Large intestine (tissue), 12 donors: ENCODE measurements at places on chromosomes 3 and 15. TPM values are rescaled to one million over a fixed set of nuclear protein-coding genes. Genes with fewer than 3 reads are reported as not detected.

DNA sequence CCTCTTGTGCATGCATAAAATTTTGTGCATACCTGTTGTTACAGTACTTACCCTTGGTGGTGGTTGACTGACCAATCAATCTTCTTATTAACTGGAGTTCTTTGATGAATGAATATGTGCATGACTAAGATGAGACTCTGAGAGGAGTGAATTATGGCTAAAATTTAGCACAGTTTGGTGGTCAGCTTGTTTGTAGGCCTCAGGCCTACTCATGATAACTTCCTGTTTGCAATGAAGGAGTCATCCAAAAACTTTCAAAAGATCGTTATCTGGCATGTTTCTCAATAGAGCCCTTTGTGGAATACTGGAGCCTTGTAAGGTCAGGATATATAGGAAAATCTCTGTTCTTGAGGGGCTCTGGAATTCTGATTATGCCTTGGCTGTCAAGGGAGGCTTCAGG, 66.5 kb downstream of the LEKR1 start:
- DNase-seq, result no peak

DNA sequence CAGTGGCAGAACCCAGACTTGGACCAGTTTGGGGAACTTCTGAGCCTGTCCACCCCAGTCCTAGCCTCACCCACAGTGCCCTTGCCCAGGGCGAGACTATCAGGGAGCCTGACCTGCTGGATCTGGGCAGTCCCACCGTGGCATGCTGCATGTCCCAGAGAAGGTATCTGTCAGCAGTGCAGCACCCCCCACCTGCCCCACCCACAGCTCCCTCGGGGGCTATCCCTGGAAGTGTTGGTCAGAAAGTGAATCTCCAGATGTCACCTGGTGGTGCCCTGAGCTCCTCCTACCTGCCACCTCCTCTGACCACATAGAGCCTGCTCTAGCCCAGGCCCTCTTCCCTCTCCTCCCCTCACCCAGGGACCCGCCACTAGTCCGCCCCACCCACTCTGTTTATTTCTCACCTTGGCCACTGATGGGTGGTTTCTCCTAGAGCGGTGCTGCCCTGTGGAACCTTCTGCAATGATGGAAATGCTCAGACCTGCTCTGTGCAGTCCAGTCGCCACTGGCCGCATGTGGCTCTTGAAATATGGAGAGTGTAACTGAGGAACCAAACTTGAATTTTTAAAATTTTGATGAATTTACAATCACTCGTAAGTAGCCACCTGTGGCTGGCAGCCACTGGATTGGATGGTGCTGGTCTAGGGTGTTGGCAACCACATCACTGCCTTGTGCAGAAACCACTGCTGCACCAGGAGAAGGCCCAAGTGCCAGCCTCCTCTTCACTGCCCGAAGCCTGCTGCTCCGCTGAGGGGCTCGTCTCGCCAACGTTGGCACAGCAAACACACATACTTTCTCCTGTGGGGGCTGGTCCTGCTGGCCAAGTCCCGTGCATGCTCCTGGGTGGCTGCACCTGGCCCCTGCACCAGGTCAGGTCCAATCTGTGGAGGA, 13.1 kb downstream of the HDAC11 start:
- no peak for DNase-seq

GRCh38 chr3:119351581-119351980, 57.4 kb downstream of the ARHGAP31 start:
- no peak for DNase-seq

DNA sequence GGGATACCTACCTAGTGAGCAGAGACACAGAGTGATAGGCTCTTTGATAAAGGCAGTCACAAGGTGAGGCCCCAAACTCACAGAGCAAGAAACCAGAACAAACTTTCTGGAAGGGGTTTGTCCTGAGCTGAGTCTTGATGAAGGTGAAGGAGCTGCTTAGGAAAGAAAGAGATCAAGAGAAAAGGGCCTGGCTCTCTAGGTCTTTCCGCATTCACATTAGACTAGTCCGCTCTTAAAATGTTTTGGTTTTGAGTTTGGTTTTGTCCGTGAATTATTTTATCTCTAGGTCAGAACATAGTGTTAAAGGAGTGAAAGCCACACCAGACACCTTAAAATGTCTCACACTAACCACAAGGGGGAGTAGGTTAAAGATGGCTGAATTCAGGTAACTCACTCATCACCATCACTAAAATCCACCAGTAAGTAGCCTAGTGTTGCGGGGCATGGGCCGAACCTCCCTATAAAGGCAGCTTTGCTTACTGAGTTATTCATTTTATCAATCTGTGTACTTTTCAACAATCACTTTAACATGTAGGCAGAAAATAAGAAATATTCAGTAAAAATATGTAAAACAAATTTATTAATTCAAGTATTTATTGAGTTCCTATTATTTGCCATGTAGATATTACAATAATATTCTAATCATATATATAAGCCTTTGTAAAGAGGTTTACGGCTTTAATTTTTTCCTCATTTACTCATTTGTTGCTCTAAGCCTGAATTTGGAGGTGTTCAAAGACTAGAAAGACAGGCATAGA, 121.5 kb upstream of the TSC22D2 start:
- DNase-seq, result peak; percentile 70

- no peak for DNase-seq
These were observed 34.8 kb downstream of the CCNL1 start for GRCh38 chr3:157125101-157125500.

The PLA1A gene
- polyA plus RNA-seq, result 9.3 TPM

DNA sequence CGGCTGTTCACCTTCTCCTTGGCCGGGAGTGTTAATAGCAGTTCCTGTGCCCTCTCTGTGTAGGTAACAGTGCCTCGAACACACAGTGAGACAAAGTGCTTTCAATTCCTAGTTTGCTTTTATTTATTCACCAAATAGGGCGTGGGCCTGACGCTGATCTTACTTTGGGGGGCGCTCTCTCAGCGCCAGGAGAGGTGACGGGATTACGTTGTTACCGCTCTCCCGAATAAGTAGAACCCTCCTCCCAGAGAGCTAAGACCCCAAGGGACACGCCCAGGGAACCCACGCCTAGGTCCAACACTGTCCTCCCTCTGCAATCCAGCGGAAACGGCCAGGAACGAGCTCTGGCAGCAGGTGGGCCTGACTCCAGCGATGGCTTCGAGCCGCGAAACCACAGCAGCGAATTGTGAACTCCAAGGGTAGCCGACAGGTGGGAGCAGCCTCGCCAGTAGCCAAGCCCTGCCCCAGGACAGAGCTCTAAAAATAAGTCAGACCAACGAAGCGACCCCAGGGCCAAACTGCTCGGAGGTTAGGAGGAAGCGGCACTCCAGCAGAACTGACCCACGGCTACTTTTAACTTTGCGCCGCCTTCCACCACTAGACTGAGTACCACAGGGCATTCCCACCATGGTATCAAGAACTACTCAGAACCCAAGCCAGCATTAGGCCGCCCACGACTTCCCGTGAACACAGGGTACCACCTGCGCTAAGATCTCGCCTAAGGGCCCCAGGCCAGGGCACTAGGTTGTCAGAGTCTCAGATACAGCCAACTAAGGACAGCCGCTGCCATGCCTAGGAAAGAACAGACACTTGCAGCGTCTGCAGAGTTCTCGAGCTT, 1.6 kb upstream of the SIN3A start:
- DNase-seq, result peak; percentile 66

The RTP1 gene
- polyA plus RNA-seq, result 0.12 TPM

DNA sequence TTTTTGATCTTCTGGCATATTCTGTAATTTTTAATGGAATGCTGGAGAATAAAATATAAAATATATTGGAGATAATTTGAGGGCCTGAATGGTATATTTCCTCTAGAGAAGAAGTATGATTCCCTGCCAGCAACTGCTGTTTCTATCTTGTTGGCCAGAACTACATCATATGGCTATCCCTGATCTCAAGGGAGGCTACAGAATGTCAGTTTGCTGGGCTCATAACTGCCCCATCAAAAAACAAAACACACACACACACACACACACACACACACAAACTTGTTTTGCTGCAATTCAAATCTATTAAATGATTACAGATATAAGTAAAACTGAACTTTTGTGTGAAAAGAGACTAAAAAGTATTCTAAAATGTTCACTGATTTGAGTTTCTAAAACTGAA, 51.0 kb downstream of the RASA2 start:
- DNase-seq, result no peak

- DNase-seq, result no peak
These were observed 22.8 kb downstream of the MORF4L1 start for GRCh38 chr15:78895471-78895870.

The NRROS gene
- polyA plus RNA-seq, result 2.1 TPM

DNA sequence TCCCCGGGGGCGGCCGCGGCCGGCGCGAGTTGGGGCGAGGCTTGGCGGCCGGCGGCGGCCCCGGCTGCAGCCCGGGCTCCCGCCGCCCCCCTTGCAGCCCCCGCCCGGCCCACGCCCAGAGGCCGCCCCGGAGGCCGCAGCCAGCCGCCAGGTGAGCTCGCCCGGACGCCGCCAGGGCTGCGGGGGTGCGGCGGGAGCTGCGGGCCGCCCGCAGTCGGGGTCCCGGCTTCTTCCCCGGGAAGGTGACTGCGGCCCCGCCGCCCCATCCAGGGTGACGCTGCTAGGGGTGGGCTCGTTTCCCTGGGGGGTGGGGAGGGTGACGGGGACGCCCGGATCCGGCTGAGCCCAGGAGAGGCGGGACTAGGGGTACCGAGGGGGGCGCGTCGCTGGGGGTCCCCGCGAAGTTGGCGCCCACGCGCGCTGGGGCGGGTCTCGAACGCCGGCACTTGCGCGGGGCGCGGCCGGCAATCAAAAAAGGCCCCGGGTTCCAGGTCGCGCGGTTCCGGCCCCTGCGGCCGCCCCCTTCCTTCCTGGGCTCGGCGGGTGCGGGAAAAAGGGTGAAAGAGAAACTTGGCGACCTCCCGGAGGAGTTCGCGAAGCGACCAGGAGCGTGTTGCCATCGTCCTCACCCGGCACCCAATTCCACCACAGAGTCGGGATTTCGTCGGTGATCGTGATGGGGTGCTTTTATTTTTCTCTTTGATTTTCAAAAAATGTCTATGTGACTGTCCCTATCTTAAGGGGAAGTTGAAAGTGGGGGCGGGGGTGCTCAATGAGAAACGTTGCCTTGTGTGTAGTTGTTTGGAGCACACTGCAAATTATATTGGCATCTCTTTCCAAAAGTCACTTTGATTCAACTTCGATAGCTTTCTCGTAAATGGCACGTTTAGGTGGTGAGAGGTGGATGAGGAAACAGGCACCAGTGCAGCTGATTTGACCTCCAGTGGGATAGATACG, 619 bp downstream of the ATXN7 start:
- peak; percentile 66 for DNase-seq

DNA sequence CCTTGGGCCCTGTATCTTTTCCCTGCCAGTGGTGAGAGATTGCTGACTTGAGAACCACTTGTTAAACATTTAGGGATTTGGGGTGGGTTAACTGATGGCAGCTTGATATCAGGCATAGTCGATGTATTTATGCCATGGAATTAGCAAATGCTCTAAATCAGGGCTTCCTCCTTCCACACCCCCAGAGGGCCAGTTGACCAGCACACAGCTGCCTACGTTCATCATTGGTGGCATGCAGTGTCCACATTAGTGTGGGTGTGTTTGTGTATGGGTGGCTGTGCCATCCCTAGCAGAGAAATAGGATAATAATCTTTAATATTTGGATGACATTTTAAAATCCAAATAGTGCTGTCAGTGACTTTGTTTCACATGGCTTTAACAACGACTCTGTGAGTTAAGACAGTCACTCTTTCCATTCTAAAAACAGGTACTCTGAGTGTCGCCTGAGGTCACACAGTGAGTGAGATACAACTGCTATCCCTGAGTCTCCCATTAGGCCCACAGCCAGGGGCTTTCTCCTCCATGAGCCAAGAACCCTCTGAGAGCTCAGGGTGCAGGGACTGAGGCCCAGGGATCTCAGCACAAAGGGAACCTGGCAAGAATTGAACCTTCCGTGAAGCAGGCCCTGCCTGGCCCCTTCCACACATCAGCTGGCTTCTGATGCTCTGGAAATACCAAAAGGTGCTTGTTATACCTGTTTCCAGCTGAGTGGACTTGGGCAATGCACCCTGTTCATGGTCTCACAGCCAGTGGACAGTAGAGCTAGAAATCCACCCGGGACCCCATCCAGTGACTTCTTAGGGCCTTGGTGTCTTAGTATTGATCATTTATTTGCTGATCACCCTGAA, 4.3 kb upstream of the LTF start:
- DNase-seq, result no peak

GRCh38 chr3:120673116-120673515, 8.9 kb downstream of the HGD start:
- DNase-seq, result no peak

The UACA gene
- 65.2 TPM for polyA plus RNA-seq

The C2CD4B gene
- polyA plus RNA-seq, result 2.4 TPM

The TM6SF1 gene
- 1.4 TPM for polyA plus RNA-seq

GRCh38 chr15:53569751-53570480, 189.5 kb downstream of the WDR72 start:
- no peak for DNase-seq

The GALK2 gene
- polyA plus RNA-seq, result 25.0 TPM

The ST8SIA2 gene
- 2.2 TPM for polyA plus RNA-seq

DNA sequence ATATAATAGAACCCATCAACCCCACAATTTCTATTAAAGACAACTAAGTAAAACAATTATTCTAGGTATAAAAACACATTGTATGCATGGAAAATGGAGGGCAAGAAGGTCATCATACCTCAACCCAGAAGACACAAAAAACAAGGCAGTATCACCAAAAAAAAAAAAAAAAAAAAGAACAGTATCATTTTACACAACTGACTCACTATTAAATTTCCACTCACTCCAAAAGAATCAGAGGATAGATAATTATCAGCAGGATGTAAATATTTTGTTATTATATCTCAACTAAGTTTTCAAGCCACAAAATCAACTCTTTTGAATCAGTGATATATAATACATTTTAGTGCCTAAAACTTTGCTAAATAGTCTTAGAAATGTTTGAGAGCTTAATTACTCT, 55.0 kb downstream of the CLASP2 start:
- no peak for DNase-seq

GRCh38 chr3:172185907-172186306, 146.5 kb downstream of the FNDC3B start:
- DNase-seq, result no peak

The BCHE gene
- polyA plus RNA-seq, result 59.6 TPM

The CXCR6 gene
- 2.4 TPM for polyA plus RNA-seq

DNA sequence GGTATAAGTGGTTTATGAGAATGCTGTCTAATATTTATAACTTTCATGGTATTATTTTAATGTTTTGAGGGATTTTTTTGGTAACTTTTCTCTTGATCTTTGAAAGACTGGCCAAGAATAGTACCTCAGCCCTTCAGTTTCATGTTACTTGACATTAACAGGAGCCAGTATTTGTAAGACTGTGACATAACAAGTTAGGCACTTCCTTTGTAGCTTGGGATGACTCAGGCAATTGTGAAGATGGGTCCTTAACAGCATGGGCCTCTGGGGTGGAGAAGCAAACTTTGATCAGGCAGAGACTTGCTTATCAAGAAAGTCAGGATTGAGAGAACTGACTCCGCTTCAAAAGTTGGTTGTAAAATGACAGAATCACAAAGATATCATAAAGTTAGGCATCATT, 9.5 kb downstream of the LRRC49 start:
- peak; percentile 96 for DNase-seq

DNA sequence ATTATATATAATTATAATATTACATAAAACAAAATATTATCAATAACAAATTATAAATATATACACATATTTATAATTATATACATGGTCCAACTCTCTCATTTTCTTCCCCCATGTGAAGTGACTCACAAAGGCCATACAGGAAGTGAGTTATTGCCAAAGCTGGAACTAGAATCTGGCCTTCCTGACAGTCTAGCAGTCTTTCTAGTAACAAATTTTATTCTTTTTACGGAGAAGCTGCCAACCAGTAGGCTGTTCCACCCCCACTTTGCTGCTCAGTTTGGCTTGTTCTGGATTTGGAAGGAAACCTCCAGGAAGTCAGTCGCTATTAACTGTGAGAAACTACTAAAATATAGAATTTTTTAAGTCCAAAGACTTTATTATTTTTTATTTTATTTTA, 79.6 kb downstream of the DHX36 start:
- no peak for DNase-seq

The PGBD4 gene
- polyA plus RNA-seq, result 1.9 TPM

The SCAMP5 gene
- polyA plus RNA-seq, result 31.6 TPM

The ASB14 gene
- polyA plus RNA-seq, result 0.78 TPM
